Activated effector memory CD4-positive, alpha-beta T cell treated with Interleukin-2 at 50 U/mL for 16 hours (primary cell): ENCODE measurements at places on chromosomes 3 and 15.

DNA sequence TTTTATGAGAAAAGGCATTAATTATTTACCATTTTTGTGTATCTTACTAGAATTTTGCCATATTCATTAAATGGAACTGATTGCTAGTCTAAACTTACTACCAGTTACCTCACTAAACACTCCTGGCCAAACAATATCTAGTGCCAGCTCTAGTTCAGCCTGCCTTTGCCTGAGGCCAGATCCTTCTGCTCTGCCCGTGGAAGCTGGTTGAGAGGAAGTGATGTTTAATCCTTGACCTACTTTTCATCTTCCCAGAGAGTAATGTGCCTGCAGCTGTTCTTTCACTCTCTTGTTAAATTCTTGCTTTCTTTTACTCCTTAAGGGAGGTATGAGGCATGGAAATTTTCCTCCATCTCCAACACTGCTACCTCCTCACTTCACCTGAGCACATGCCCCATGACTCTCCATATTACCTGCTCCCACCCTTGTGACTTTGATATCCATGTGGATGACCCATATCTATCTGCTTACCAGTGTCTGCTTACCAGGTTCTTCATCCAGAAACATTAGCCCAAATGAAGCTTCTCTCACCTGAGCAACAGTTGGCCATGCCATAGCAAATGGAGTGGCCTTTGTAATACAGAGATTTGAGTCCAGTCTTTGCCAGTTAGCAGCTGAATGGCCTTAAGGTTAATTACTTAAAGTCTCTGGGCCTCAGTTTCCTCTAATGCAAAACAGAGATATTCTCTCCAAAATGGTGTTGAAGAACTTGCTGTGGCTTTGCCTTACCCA lies 53.4 kb downstream of the UBE2E1 start:
- no peak for DNase-seq

- DNase-seq: no peak
These were observed 30.8 kb downstream of the IGDCC3 start for GRCh38 chr15:65346856-65347598.

DNA sequence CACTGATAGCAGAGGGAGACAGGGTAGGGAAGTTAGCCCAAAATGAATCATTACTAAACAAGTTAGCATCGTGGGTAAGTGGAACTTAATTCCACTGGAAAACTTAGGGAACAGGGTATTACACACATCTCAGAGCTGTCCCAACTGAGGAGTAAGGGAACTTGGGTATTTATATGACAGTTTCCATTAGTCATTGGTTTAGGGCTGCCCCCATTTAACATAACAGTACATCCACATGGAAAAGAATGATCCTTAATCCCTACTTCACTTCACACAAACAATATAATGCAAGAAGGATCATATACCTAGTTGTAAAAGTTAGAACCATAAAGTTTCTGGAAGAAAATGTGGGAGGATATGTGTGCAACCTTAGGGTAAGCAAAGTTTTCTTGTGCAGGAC lies 4.3 kb upstream of the REC114 start:
- DNase-seq: no peak

DNA sequence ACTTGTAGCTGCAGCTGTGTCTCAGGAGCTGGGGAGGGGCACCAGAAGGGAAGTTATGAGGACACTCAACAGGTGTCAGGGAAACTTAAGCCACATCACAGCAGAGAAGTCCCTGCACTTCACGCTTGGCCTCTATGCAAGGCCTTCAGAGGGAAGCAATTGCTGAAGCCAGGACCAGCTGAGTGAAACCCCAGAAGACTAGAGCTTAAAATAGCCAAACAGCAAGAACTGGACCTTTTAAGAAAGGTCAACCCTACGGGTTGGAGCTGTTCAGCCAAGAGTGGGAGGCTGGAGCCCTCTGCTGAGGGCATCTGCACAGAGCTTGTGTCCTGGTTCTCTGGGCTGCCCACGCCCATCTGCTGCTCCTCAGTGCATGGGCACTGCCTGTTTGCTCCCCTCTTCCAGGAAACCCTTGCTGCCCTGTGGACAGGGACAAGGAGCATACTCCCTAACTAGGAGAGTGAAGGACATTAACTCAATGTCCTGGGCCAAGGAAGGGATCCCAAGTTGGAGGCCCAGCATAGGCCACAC lies 3.9 kb upstream of the GRAMD2A start:
- no peak for DNase-seq

GRCh38 chr15:40325188-40325587 lies 1.7 kb downstream of the INAFM2 start:
- no peak for DNase-seq

DNA sequence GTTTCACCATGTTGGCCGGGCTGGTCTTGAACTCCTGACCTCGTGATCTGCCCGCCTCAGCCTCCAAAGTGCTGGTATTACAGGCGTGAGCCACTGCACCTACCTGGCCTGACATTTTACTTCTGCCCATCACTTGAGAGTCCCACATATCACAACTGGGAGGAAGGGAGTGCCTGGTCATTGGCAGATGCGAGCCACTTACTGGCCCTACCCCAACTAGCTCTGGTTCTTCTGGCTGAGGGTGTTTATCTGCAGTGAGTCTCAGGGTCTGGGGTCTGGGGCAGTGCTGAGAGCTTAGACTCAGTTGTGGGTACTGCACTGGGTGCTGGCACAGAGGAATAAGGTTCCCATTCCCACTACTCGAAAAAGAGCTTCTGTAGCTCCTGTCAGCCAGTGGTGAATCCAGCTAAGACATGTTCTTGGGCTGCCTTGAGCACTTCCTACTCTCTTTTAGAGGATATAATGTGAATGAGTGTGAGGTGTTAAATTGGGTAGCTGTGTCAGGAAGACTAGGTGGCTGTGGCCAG lies 30.2 kb downstream of the DAG1 start:
- DNase-seq: no peak

DNA sequence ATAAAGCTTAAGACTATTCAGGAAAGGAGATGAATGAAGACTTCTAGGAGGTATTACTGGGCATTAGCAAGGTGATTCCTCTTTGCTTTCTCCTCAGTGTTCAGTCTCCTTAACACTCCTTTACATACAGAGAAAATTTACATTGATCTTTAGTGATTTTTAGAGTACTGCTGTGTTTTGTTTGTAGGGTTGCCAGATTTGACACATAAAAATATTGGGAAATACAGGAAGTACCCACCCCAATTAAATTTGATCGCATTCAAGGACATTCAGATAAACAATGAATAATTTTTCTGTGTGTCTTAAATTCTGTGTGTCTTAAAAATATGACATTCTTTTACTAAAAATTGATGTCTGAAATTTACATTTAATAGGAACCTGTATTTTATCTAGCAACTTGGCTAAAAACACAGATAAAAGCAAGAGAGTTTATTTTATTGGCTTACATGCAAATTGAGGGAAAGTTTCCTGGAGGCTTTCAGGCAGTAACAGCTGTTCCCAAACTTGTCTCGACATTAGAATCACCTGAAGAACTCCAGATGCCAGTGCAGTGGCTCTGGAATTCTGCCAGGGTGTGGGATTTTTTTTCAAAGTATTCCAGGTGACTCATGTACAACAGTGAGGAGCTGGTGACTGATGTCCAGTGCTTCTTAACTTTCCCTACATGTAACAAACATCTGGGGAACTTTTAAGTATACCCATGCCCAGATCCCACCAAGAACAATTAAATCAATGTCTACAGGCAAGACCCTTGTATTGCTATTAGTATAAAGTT lies 23.4 kb upstream of the PLOD2 start:
- no peak for DNase-seq

DNA sequence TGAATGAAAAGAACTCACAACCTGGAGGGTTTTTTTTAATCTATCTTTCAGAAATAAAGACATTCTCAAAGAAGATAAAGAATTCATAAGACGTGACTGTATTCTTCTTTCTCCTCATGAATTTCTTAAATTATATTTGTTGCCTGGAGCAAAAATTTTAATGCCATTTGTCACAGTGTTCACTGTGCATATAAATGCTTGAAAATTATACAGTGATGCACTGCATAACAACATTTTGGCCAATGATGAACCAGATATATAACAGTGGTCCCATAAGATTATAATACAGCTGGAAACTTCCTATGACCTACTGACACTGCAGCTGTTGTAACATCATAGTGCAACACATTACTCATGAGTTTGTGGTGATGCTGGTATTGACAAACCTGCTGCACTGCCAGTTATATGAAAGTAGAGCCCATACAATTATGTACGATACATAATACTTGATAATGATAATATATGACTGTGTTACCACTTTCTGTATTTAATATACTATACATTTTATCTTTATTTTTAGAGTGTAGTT lies 67.3 kb downstream of the P2RY1 start:
- DNase-seq: no peak

- no peak for DNase-seq
These were observed 43.2 kb downstream of the MYLK start for GRCh38 chr3:123840961-123841360.

GRCh38 chr3:170469151-170470062 lies 50.7 kb downstream of the CLDN11 start:
- DNase-seq: no peak

DNA sequence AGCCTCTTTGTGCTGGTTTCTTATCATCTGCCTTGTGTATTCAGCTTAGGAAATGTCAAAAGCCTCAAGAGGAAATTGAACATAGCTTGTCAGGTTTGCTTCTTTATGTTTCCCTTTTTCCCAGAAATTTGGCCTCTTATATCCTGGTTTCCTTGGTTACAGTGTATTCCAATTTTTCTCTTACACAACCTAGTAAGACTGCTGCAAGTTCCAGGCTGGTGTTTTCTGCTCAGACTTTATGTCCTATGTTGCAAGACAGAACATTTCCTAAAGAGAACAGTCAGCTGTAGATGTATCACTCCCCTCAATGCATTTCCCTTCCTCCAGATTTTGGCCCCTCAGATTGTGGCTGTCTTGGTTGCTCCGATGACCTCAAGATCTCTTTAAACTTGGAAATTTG lies 102.5 kb downstream of the SH3GL3 start:
- no peak for DNase-seq

DNA sequence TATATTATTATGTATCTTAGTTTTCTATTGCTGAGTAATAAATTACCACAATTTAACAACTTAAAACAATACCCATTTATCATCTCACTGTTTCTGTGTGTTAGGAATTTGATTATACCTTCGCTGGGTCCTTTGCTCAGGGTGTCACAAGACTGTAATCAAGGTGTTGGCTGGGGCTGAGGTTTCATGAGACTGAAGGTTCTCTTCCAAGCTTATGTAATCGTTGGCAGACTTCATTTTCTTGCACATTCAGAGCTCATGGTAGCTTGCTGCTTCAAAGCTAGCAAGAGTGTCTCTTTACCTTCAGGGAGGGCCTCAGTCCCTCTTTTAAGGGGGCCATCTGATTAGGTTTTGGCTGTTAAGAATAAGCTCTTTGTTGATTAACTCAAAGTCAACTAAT lies 293.1 kb downstream of the POLQ start:
- no peak for DNase-seq

DNA sequence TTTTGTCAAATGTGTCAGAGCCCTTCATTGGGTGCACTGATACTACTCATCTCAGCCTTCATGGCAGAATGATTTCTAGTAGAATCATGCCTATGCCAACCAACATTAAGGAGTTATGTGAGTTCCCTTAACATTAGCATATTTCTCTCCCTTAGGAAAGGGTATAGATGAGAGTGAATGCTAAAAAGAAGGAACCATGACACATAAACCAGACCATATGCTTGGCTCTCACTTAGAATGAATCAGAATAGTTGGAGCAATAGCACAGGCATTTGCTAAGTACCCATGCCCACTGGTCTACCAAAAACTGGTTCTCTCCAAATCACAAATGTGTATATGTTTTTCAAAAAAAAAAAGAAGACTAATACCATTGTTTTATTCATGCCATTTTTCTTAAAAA lies 51.1 kb downstream of the STRIT1 start:
- DNase-seq: no peak

GRCh38 chr3:157199841-157200240 lies 39.9 kb upstream of the CCNL1 start:
- no peak for DNase-seq

- DNase-seq: no peak
These were observed 23.8 kb downstream of the ARHGEF26 start for GRCh38 chr3:154144825-154145465.

DNA sequence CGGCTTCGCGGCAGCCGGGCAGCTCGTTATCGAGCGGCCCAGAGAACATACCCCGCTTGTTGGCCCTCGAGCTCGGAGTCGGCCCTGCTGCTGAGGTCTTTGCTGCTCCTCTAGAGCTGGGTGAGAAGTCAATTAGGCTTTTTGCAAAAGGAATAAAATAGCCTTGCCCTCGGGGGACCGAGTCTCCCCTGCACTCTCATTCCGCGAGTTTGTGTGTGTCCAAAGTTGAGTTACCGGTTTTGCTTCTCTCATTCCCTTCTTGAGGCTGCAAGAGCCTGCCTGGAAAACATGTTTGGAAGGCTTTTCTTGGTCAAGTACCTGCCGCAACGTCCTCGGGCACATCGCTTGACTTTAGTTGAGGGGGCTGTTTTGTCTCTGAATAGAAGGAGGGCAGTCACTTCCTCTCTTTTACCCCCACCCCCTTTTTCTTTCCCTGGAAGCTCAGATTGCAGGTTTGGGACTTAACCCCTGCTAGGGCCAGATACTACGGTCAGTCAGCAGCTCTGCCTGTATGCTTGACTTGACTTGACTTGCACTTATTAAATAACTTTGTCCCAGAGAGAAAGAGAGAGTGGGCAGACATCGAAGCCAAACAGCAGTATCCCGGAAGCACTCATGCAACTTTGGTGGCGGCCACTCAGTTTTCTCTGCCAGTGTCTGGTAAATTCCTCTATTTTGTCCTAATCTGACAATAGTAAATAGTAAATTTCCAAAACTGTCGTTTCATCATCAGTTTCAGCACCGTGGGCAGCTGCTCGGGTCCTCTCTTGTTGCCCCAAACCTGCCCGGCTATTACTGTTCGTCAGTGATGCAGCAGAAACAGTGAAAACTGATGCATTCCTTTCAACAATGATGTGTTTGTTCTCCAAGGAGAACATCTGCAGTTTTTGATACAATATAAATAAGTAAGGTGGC lies 609 bp downstream of the RNF13 start:
- peak; percentile 3 for DNase-seq

- DNase-seq: no peak
These were observed 12.8 kb downstream of the PCSK6 start for GRCh38 chr15:101476756-101477155.

DNA sequence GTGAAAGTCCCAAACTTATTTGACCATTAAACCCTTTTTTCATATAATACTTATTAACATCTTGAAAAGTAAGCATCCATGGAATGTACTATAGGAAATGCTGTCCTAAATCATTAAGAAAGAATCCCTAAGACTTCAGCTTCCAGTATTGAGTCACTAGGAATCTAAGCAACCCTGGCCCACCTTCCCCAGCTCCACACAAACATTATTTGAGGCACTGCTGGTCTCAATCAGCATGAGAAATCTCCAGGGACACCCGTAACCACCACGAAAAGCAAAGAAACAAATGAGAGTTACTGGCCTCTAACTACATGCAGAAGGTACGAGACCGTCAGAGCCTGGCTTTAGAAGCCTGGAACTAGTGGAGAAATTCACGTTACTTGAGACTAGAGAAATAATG lies 68.2 kb downstream of the POLQ start:
- DNase-seq: no peak

GRCh38 chr3:16379838-16380237 lies 114.8 kb downstream of the OXNAD1 start:
- DNase-seq: no peak
